ENCODE measurements at places on chromosomes 11 and 22. TPM values are rescaled to one million over a fixed set of nuclear protein-coding genes. Genes with fewer than 3 reads are reported as not detected.

The YPEL1 gene
- total RNA-seq = 3.2 TPM

The NOX4 gene
- not detected for total RNA-seq

The STK33 gene
- 1.1 TPM for total RNA-seq

The NCF4 gene
- 1.4 TPM for total RNA-seq

The MMP1 gene
- total RNA-seq = not detected

The ZBTB44 gene
- total RNA-seq = 35.0 TPM

The PATE2 gene
- not detected for total RNA-seq

The DCDC1 gene
- 0.19 TPM for total RNA-seq

The LDHAL6A gene
- total RNA-seq = not detected

The SLC37A4 gene
- 4.6 TPM for total RNA-seq

DNA sequence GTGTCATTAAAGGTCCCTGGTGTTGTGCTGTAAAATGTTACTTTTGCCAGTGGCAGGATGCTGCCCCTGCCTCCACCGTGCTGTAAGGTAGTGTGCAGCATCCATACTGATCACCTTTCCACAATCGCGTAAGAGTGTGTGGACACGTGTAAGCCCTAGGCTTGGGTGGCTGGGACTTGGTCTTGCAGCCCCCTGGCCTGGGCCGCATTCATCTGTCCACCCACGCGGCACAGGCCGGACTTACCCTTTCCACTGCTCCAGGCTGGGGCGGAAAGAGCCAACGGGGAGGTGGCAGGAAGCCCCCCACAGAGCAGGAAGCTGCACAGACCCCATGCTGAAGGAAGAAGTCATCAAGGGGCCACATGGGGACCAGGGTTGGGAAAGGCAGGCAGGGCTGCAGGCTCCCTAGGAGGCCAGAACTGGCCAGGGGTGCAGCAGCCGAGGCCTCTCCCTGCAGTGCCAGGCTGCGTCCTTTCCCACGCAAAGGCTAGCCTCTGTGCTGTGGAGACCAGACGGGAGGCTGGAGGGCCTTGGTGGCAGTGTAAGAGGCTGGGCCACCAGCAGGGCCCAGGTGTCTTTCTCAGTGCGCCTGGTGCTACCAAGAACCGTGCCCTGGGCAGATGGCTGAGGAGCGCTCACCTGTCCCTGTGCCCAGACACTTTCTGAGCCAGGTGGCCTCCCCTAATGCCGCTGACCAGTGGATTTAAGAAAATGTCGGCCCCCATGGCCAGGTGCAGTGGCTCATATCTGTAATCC lies 11.7 kb upstream of the TMEM191C start:
- no peak for DNase-seq

DNA sequence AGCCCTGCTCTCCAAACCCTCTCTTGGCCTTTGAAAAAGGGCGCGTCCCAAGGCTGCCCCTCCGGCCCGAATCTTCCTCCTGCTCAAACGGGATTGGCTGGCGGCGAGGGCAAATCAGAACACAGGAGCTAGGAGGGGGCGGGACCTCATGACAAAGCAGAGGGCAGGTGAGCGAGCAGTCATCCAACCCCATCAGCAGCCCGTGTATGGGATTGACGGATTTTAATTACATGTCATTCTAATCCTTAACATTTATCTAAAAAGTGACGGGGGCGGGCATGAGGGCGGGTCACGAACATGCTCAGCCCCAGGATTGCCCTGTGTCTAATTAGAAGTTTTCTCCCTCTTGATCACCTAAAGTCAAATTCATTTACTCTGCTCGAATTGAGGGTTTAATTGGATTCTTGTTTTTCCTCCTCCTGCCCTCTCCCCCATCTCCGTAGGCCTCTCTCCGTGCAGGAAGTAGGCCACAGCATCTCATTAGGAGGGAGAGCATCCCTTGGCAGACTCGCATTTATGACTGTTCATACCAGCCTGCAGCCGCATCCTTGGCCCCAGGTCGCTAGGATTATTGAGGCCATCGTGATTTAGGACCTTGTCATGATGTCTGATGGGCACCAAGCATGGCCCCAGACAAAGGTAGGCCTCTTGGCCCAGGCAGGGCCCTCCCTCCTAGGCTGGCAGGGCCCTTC lies 147.1 kb downstream of the CHST1 start:
- DNase-seq = no peak

DNA sequence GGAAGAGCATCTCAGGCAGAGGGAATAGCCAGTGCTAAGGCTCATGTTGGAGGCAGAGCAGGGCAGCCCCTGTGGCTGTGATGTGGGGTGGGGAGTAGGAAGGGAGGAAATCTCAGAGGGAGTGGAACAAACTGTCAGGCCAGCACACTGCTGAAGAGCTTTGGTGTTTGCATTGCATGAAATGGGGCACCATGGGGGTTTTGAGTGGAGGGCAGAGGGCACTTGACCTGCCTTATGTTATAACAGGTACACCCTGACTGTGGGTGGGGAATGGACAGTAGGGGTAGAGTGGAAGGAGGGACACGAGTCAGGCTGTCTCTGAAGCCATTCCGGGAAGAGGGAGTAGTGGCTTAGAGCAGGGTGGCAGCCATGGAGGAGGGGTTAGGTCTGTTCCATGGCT lies 24.0 kb downstream of the PRDM11 start:
- no peak for DNase-seq

DNA sequence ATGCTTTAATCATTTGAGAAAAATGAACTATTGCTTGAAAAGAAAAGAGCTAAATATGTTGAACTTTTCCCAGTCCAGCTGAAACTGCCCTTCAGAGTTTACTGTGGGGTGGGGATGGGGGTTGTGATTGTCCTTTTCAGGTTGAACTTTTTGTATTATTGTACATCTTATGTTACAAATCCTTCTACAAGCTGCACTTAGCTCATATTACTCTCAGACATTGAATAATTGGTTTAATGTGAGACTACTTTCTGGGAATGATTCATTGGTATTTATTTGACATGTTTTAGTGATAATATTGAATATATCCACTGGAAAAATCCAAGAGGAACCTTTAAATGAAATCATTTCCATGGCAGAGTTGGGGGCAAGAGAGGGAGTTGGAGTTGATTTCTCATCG lies 84.9 kb downstream of the ATXN10 start:
- no peak for DNase-seq

- no peak for DNase-seq
Observed at GRCh38 chr11:70608568-70609470, 210.5 kb downstream of the CTTN start.

- DNase-seq = no peak
Observed at GRCh38 chr22:28600546-28601143, 79.0 kb downstream of the TTC28 start.

GRCh38 chr22:32158712-32159533 lies at the start of gene C22orf42:
Gene C22orf42 (minus strand): TSS chr22:32159303. CDS start chr22:32159215, 88 bp downstream.
- DNase-seq = no peak

GRCh38 chr11:12242966-12243365 lies 132.6 kb downstream of the MICAL2 start:
- DNase-seq = no peak

DNA sequence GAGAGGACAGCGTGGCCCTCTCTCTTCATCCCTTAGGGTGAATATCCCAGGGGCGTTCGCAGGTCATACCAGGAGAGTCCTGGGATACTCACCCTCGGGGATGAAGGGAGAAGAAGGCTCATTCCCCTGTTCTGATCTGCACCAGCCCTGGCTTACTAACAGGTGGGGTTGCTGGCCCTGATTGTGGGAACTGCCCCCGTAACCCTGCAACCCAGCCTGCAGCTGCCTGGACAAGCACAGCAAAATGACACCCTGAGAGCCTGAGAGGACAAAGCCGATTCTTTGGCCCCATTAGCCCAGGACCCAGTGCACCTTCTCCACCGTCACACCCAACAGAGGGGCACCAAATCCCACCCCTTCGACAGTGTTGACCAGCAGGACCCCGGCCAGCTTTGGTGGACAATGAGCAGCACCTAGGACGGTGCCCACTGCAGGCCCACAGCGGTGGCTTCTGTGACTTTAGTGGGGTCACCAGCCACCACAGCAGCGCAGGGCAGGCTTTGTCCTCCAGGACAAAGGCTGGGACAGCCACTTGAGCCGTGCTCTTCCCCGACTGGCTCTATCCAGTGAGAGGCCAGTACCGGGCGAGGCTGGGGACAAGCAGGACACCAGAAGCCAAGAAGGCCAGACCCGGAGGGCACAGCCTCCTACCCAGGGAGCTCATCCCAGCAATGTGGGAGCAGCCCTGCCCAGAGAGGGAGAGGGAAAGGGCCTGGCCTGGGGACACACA lies 98.5 kb upstream of the RTL6 start:
- no peak for DNase-seq

GRCh38 chr11:121293288-121293594 lies 670 bp downstream of the SC5D start:
- no peak for DNase-seq

GRCh38 chr11:88508759-88509581 lies 171.4 kb upstream of the CTSC start:
- peak; percentile 29 for DNase-seq

DNA sequence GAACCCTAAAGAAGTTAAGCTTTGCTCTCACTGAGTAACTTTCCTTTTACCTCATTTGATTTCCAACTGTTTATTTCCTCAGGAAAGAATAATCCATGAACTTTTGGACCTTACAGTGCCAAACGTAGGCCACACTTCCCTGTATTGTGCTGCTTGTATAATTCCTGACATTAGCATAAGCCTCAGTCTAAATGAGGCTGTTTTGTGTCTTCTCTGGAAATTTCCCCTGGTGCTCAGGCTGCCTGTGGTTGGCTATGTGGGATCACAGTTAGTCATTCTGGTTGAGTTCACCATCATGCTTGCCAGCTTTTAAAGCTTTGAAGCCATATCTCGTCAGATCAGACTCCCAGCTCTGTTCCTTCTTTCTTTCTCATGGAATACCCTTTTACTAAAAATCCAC lies 107.0 kb downstream of the FAM76B start:
- DNase-seq = no peak

DNA sequence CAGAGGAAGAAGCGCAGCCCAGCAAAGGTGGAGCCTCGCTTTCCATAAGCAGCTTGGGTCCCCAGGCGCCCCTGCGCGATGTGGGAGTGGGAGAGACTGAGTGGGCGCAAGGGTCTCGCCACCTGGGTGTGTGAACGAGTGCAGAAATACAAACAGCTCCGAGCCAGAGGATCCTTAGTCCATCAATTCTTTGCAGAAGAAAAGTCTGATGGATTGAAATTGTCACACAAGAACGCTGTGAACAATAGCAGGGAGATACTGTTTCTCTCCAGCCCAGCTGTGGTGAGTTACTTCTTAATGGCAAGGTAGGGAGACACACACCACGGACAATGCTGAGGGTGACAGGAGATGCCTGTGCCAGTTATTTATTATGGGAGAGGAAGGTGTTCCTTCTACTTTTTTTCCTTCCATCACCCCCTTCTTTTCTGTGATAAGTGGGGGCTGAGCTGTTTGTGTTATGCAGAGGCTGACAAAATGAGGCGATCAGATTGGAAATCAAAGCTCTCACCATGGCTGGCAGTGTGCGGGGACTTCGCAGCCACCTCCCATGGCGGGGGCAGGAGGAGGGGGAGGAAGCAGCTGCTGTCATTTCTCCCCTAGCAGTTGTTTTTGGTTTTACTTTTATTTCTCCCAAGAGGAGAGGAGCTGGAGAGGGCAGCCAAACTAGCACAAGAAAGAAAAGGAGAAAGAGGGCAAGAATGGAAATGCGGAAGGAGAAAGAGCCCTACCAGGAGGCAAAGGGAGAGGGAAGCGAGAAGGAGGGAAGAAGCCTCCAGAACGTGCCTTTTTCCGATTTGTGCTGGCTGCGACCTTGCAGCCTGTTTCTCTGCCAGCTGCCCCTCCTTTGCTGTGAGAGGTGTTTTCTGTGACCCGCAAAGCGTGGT lies 755.8 kb downstream of the NTM start:
- DNase-seq = no peak

- no peak for DNase-seq
Observed at GRCh38 chr22:46011627-46012181, 34.7 kb upstream of the WNT7B start.

DNA sequence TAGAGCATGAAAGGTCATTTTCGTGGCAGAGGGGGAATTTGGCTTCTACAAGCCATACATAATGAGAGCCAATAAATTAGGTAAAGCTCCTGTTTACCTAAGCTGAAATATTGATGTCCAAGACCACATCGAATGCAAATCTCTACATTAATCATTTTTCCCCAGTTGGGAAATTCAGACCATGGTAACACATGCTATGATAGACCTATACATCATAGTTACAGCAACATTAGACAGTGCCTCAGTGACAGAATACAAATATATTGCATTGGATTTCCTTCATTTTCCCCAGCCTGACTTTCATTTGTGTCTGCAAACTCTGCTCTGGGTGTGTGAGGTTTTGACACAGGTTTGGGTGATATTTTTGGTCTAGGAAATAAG lies 1079.7 kb upstream of the TENM4 start:
- no peak for DNase-seq

DNA sequence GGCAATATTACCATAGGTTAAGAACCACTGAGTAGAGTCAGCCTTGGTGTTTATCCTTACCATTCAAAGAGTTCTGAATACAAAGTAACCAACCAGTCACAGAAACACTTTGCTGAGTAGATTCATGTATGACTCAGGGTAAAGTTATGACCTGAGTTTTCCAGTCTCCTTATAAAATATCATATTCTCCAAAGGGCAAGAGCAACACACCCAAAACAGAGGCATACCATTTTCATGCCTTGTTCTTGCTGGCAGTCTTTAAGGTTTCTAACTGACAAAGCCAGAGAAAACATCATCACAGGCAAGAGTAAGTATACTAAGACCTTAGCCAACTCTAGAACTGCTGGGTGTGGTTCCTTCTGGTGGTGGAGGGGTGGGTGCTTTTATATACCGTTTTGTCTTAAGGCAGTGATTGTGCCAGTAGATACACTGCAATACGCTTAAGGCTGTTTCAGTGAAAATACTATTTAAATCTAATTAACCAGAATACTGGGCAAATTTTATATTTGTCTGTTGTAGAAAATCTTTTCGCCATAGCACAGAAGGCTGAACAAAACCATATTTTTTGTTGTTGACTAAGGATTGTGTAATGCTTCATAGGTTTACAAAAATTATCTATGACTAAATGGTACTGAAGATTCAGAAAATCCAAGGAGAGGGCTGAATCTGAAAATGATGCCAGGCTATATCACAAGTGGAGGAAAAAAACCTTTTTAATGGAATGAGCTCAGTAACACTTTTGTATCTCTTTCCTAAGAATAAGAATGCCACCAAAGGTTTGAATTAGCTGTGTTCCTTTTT lies 3.0 kb downstream of the ATL3 start:
- no peak for DNase-seq

DNA sequence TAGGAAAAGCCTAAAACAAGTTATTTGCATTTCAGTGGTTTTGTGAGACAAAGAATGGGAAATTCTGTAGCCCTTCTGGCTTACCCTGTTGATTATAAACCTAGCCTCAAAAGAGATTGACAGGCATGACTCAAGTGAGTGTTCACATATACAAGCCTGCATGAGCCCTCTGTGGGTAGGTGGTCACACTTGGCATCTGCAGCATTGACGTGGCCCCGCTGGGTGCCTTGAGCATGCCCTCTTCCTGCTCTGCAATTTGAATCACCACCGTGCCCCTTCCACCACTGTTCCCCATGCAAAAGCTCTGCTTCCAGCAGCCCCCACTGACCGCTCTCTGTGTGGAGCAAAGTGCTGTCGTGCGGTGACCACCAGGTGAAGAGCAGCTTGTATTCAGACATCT lies 21.0 kb upstream of the ADSL start:
- peak; percentile 87 for DNase-seq
